ENCODE measurements at places on chromosomes 5 and 9. TPM values are rescaled to one million over a fixed set of nuclear protein-coding genes. Genes with fewer than 3 reads are reported as not detected.
A peak's percentile ranks its signal among the peaks of the same experiment; 100 is the strongest.

DNA sequence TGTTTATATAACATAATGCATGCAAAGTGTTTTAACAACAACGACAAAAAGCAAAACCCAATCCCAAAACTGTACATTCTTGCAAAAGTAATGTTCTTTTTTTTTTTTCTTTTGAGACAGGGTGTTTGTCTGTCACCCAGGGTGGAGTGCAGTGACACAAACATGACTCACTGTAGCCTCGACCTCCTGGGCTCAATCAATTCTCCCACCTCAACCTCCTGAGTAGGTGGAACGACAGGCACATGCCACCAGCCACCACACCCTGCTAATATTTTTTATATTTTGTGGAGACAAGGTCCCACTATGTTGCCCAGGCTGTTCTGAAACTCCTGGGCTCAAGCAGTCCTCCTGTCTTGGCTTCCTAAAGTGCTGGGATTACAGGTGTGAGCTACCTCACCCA is 13.6 kb upstream of the HAVCR1 start:
- DNase-seq: no peak
- peaks cover 3% of the 10 kb centered on the region for H3K4me1 ChIP-seq
- H3K36me3 ChIP-seq: no peaks in the 10 kb centered on the region
- no peak overlapping the region for H3K27ac ChIP-seq
- H3K4me3 ChIP-seq: no peak overlapping the region

GRCh38 chr5:81019748-81020147 is 59.6 kb downstream of the RASGRF2 start:
- H3K27me3 ChIP-seq: peaks cover 2% of the 10 kb centered on the region
- H3K27ac ChIP-seq: no peak overlapping the region
- no peak overlapping the region for H3K4me3 ChIP-seq
- no peaks in the 10 kb centered on the region for H3K36me3 ChIP-seq

GRCh38 chr5:96816991-96817390 is 9.2 kb upstream of the ERAP1 start:
- H3K27ac ChIP-seq: no peak overlapping the region
- H3K4me1 ChIP-seq: peaks cover 8% of the 10 kb centered on the region
- no peak overlapping the region for H3K4me3 ChIP-seq
- no peaks in the 10 kb centered on the region for H3K36me3 ChIP-seq
- DNase-seq: no peak

Gene NR5A1
- not detected for total RNA-seq

Gene PCDHB7
- total RNA-seq: 0.55 TPM

Gene FOXE1
- total RNA-seq: not detected

DNA sequence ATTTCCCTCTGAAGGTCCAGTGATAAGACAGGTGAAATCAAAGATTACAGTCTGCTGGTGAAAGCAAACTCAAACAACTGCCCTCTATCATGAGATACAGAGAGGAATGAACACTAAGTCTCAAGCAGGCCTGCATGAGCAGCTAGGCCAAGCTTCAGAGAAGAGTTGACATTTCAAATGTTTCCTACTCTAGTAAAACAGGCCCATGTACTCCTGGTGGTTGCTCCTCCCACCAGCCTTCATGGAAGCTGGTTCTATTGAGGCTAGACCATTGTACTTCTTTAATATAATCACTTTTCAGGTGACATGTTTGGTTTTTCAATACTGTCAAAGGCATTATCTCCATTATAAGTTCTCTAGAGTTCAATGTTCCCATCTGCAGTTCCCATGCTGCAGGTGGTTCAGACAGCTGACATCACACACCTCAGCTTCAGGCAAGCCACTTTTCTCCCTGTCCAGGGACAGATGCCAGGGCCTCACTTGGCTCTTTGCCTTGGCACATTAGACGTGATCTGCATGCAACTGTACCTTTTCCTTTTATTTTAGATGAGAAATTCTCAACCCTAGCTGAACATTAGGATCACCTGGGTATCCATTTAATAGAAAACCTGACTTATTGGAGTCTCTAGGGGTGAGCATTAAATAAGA is 89.8 kb downstream of the PIK3R1 start:
- peaks cover 18% of the 10 kb centered on the region for H3K4me1 ChIP-seq
- no peak overlapping the region for H3K4me3 ChIP-seq
- no peaks in the 10 kb centered on the region for H3K27me3 ChIP-seq
- no peak overlapping the region for H3K27ac ChIP-seq
- DNase-seq: peak; percentile 12
- H3K36me3 ChIP-seq: no peaks in the 10 kb centered on the region

- H3K27ac ChIP-seq: no peak overlapping the region
- no peaks in the 10 kb centered on the region for H3K36me3 ChIP-seq
- DNase-seq: no peak
These were observed 1523.9 kb downstream of the MAT2B start for GRCh38 chr5:165029099-165029870.

DNA sequence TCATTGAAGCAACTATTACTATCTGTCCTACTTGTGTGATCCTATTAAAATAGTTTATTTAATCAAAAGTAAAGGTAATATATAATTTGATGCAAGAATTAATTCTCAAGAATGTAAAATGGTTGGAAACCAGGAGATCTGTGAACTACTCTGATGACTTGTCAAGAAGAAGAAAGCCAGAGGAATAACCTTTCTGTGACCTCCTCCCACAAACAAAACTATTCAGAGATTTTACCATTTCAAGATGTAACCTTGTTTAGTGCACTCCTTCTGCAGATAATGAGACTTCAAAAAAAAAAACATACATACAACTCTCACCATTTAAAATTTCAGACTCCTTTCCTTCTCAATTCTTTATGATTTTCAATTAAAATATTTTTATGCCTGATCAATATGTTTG is 79.5 kb downstream of the RFX3 start:
- H3K27me3 ChIP-seq: no peaks in the 10 kb centered on the region
- no peaks in the 10 kb centered on the region for H3K4me1 ChIP-seq
- H3K27ac ChIP-seq: no peak overlapping the region
- H3K4me3 ChIP-seq: no peak overlapping the region
- no peak for DNase-seq
- no peaks in the 10 kb centered on the region for H3K36me3 ChIP-seq

Gene MLANA
- total RNA-seq: not detected

GRCh38 chr9:121878271-121878822 is 214.8 kb downstream of the TTLL11 start:
- peaks cover 13% of the 10 kb centered on the region for H3K4me1 ChIP-seq
- no peak overlapping the region for H3K27ac ChIP-seq
- DNase-seq: no peak

DNA sequence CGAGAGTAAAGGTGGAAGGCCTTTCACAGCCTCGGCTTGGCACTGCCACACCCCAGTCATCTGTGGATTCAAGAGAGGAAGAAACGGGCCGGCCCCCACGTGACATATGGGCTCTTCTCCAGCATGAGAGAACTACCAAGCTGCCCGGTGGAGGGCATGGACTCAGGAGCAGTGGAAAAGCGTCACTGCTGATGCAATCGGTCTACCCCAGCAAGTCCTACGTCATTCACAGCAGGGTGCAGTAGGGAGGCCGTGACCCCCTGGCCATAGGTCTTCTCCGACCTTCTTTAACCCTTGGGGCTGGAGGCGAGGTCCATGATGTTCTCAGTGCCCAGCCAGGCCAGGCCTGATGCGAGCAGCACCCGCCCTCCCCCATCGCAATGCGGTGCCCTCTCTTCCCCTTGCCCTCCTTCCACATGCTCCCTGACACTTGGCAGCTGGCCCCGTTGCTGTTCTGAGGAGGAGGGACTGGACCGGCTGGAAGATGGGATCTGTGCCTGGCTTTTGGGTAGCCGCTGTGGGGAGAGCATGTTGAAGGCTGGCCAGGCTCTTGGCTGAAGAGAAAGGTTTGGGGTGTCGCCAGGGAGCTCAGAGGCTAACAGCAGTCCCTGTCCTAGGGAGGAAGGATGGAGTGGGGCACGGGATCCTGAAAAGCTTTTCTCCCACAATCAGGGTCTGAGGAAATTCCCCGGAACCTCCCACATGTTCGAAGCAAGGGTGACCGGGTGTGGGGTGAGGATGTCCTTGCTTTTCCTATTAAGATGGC is 89.8 kb downstream of the LIFR start:
- H3K36me3 ChIP-seq: no peaks in the 10 kb centered on the region

- no peak overlapping the region for H3K4me3 ChIP-seq
- DNase-seq: no peak
- no peak overlapping the region for H3K27ac ChIP-seq
- no peaks in the 10 kb centered on the region for H3K36me3 ChIP-seq
- H3K4me1 ChIP-seq: peaks cover 14% of the 10 kb centered on the region
These were observed 33.3 kb downstream of the KCTD16 start for GRCh38 chr5:144203750-144204596.

Gene LCN9
- not detected for total RNA-seq

- no peaks in the 10 kb centered on the region for H3K27me3 ChIP-seq
- H3K4me1 ChIP-seq: peaks cover 65% of the 10 kb centered on the region
- H3K4me3 ChIP-seq: no peak overlapping the region
- DNase-seq: no peak
- peaks cover 10% of the 10 kb centered on the region for H3K36me3 ChIP-seq
These were observed 23.0 kb downstream of the RNF145 start for GRCh38 chr5:159186319-159186718.

DNA sequence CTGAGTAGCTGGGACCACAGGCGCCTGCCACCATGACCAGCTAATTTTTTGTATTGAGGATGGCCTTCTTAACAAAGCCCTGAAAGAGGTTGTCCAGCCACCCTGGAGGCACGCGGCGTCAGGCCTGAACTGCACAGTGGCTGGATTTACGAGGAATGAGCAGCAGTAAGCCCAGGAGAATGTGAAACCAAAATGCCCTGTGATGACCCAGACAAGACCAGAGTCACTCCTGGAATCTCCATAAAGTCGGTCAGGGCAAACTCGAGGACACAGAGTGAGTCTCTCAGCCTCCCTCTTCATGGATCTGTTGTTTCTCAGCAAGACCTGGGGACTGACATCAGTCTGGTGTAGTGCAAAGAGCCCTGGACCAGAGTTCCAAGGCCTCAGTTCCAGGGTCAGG is 53.2 kb upstream of the C5orf58 start:
- no peak overlapping the region for H3K27ac ChIP-seq
- no peaks in the 10 kb centered on the region for H3K36me3 ChIP-seq
- no peaks in the 10 kb centered on the region for H3K4me1 ChIP-seq

Gene FBLL1
- total RNA-seq: not detected

Gene PCDHGB5
- 6.0 TPM for total RNA-seq

Gene NDUFAF2
- 37.6 TPM for total RNA-seq

Gene KLF4
- total RNA-seq: 28.0 TPM

- no peak for DNase-seq
- peaks cover 6% of the 10 kb centered on the region for H3K4me1 ChIP-seq
- H3K27me3 ChIP-seq: no peaks in the 10 kb centered on the region
- peaks cover 43% of the 10 kb centered on the region for H3K36me3 ChIP-seq
These were observed 35.8 kb downstream of the SLC36A1 start for GRCh38 chr5:151483176-151483575.

All from left ventricle myocardium inferior (tissue), 1 donor.